ENCODE measurements at places on chromosomes 4 and X.

DNA sequence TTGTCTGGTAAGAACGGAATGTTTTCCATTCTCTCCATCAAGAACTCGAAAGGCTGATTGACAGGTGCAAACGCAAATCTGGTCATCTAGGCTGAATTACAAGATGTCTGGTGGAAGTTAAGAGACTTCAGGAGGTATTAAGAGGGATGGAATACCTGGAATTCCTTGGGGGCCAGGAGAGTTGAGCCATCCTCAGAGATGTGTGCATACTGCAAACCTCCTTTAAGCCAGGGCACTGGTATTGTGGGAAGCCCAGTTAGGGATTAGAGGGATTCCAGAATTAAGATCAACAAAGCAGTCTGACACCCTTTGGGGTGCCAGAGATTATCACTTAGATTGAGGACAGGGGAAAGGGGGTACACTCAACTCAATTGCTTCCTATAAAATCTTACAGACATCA is 151.4 kb downstream of the VCX3A start:
- DNase-seq: no peak

DNA sequence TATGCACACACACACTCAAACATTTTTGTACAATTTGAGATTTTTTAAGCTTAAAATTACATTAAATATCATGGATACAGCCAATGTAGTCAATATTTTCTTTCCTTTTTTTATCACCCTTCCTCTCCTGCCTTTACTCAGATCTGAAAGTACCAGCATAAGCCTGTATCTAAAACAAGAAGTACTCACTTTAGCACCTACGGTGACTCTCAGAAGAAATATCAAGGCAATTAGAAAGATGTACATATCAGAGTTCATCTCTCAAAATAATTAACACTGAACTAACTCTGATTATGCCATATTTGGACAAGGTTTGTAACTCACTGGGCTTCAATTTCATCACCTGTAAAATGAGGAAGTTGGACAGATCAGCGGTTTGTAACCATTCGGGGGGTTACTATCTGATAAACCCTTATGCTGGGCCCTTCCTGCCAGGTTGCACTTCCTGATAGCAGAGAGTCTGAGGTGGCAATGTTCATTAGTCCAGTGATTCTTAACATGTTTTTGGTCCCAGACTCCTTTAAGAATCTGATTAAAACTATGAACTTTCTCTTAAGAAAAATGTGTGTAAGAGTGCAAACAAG is 5.7 kb upstream of the GPR174 start:
- DNase-seq: no peak

DNA sequence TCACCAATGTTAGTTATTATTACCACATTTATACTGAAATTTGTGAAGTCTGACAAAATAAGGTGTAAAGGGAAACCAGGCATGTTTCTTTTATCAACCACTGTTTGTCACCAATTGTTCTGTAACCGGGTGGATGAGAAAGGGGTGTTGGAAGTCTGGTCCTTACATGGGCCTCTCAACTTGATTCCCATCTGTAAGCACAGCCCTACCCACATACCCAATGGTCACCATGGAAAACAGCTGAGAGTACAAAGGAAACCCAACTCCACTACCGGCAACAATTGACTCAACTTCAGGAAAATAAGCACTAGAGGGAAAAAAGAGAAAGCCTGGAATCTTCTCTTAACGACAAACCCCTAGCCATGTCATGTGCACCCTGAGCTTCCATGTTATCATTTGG is 70.8 kb upstream of the PTCHD1 start:
- DNase-seq: no peak

- DNase-seq: no peak
Observed at GRCh38 chrX:12867685-12868084, 813 bp downstream of the TLR7 start.

GRCh38 chr4:72283357-72283756 is 251.6 kb downstream of the NPFFR2 start:
- no peak for DNase-seq

Data from stimulated activated CD4-positive, alpha-beta T cell treated with anti-CD3 and anti-CD28 coated beads, Interleukin-12 subunit alpha, Interleukin-12 subunit beta, amount 100 ng/mL, for 4 hours (primary cell).